ENCODE measurements at places on chromosomes 4 and X.

GRCh38 chrX:24506082-24506481 is 41.0 kb downstream of the PDK3 start:
- no peak for DNase-seq

GRCh38 chr4:171340258-171340657 is 472.9 kb upstream of the GALNTL6 start:
- DNase-seq = no peak

- no peak for DNase-seq
Observed at GRCh38 chr4:29075366-29075765, 1644.8 kb upstream of the PCDH7 start.

DNA sequence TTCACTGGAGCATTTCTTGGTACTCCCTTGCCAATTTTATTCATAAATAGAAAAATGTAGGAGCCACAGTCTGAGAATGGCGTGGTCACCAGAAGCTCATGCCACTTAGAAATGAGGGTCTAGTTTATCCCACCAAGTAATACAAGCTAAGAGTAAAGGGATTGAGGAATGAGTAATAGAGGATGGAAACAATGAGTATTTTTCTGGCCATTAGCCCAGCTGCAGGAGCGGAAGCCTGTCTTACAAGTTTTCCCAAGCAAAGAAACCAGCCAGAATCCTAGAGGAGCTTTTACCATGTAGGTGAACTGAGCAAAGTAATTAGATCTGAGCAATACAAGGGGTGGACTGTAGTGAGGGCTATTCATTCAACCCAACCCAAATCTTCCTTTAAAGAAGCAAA is 160.7 kb upstream of the NPY2R start:
- no peak for DNase-seq

DNA sequence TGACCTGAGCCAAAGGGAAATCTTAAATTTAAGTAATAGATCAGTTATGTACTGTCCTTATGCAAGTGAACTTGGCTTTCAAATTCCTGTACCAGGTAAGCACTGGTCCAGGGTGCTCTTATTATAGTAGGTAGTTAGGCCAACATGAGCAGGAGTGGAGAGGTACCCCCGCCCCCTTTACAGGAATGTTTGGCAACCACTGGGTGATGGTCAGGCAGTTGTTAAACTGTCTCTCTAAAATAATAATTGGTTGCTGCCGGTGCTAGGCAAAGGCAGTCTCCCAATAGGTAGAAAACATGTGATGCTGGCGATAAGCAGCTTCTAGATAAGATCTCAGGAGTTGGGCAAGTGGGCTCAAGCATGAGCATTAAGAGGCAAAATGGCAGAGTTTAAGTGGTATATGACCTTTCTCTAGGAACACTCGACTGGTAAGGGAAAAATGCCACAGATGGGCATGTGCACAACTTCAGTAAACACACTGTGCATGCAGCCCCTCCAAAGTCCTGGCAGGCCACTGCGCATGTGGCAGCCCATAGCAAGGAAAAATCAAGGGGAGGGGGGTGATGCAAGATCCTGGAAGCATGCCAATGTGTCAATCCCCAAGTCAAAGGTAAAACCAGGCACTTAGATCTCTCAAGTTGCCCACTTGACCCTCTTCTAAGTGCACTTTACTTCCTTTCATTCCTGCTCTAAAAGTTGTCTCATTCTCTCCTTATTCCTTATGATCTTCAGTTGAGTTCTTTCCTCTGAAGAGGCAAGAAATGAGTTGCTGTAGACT is 1239.7 kb downstream of the C4orf33 start:
- no peak for DNase-seq

- no peak for DNase-seq
Observed at GRCh38 chrX:125205133-125205917, 114.3 kb upstream of the TEX13C start.

DNA sequence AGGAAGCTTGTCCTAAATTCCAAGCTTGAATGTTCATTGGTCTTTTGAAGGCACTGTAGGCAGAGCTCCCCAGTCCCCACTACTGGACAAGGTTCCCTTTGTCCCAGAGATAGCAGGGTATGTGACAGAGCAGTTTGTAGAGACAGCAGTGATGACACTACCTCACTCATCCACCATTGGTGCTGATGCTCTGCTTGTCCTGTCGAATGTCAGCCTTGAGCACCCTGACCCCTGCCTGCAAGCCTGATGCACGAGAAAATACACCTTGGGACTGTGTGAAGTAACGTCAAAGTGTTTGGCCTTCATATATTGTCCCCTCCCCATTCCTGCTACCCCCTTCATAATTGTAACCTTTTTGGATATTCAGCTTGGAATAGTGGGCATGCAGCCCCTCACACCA is 188.9 kb upstream of the EOLA2 start:
- DNase-seq = no peak

DNA sequence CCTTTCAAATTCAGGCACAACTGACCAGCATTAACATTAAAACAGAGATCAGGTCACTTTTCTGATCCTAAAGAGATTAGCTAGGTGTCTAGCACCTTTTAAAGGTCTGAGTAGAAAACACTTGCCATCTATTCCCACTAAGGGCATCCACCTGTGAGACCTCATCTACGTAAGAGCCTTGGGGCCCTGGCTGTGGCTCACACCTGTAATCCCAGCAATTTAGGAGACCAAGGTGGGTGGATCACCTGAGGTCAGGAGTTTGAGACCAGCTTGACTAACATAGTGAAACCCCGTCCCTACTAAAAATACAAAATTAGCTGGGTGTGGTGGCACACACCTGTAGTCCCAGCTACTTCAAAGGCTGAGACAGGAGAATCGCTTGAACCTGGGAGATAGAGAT is 11.8 kb downstream of the TBC1D9 start:
- DNase-seq = no peak

GRCh38 chrX:23788946-23789345 is 6.0 kb downstream of the SAT1 start:
- no peak for DNase-seq

- DNase-seq = no peak
Observed at GRCh38 chr4:138449938-138450337, 207.8 kb upstream of the SLC7A11 start.

GRCh38 chr4:89469930-89470375 is 162.4 kb upstream of the GPRIN3 start:
- no peak for DNase-seq

- no peak for DNase-seq
Observed at GRCh38 chrX:136936183-136936549, 55.6 kb upstream of the RBMX start.

DNA sequence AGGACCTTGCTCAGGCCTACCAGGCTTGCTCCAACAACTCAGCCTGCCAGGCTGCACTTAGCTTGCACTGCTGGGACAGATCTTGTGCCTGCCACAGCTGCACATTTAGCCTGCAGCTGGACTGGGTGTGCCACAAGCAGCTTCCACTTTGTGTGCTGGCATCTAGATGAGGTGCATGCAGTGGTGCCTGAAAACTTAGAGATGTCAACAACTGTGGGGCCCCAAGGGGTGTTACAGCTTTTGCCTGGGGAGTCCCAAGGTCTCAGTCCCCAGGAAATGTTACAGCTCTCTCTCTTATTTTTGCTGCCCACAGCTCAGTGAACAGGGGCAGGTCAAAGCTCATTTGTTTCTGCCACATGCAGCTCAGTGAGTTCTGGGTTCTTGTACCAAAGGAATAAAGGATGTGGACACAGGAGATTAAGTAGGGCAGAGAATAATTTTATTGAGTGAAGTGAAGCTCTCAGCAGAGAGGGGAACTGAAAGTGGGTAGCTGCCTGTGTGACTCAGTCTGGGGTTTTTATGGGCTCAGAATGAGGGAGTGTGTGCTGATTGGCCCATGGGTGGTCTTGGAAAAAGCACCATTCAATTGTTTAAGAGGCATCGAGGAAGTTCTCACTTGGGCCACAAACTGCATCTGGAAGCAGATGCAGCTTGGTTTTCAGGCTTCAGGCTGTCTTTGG is 828.3 kb downstream of the TECRL start:
- DNase-seq = no peak

DNA sequence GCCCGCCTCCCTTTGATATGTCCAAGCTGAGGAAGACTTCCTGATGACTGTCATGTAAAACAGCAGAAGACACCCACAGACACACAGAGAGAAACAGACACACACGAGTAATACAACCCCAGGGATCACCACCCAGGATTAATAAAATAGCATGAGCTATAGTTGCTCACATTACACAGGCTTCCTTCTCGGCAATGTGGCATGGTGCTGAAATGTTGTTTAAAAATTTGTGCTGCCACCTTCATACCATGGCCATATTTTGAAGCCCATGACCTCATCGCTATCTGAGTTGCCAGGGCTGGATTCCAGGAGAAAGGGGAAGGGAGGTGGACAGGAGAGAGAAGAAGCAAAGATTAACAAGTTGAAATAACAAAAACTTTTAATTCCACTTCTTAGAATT is 111.7 kb downstream of the SYNPO2 start:
- DNase-seq = no peak

DNA sequence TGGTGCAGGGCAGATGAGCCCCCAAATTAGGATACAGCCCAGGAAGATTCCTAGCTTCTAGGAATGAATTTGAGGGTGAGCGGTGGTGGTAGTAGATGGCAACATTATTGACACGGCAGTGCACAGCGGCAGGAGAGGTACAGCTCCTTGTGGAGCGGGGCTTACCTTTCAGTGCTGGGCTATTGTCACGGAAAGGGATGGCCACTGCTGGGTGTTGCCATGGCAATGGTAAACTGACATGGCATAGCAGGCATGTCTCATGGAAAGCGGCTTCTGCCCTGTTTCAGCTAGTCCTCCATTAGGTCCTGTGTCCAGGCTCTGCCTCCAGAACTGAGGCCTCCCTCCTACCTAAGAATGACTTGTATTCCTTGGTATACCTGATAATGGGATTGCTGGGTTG is 81.8 kb upstream of the WDR1 start:
- no peak for DNase-seq

- DNase-seq = no peak
Observed at GRCh38 chrX:123884809-123885408, 25.1 kb downstream of the XIAP start.

Data from stimulated activated CD8-positive, alpha-beta memory T cell treated with anti-CD3 and anti-CD28 coated beads, Interleukin-4, amount 100 ng/mL, for 1 hour (primary cell).